ENCODE measurements at places on chromosomes 13 and 19.
A peak's percentile ranks its signal among the peaks of the same experiment; 100 is the strongest.

DNA sequence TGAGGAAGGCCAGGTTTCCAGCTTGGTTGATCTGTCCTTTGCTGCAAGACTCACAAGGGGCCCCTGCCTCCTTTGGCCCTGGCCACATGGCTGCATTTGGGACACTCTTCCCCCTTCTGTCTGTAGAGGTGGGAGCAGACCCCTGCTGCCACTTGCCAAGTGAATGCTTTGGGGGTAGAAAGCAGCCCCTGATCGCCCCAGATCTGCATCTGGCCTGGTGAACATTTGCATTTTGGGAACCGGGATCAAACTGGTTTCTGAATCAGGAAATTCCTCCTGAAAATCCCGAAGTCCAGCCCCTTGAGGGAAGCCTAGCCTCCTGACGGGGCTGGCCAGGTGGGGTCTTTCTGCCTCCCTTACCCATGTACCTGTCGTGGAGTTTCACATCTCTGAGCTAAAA lies 14.9 kb downstream of the DPF1 start:
- no peak for DNase-seq

GRCh38 chr13:107822006-107822405 lies 393.3 kb downstream of the LIG4 start:
- no peak for DNase-seq

- no peak for DNase-seq
Measured at GRCh38 chr19:44692379-44692721, 6.6 kb upstream of the CEACAM16 start.

- no peak for DNase-seq
Measured at GRCh38 chr19:48506138-48506733, 5.4 kb downstream of the LMTK3 start.

GRCh38 chr19:35931874-35932202 lies 4.3 kb upstream of the LRFN3 start:
- no peak for DNase-seq

- no peak for DNase-seq
Measured at GRCh38 chr13:69935043-69935442, 172.6 kb upstream of the ATXN8OS start.

GRCh38 chr19:27773318-27774094 lies 1439.4 kb downstream of the UQCRFS1 start:
- no peak for DNase-seq

DNA sequence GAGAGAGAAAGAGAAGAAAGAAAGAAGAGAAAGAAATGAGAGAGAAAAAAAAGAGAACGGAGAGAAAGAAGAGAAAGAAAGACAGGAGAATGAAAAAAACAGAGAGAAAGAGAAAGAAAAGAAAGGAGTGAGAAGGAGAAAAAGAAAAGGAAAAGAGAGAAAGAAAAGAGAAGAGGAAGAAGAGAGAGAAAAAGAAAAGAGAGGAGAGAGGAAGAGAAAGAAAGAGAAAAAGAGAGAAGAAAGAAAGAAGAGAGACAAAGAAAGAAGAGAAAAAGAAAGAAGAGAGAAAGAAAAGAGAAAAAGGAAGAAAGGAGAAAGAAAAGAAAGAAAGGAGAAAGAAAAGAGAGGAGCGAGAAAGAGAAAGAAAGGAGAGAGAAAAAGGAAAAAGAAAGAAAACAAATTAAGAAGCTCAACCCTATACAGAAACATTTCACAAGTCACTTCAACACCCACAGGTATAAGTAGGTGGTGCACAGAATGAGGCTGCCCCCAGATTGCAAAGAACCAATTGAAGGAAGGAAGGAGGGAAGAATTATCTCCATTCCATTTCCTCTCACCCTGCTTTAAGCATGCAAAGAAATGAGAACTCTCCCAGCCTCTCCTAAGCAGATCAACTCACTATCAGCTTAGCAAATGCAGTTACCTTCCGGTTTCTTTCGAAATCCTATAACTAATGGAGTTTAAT lies 98.8 kb upstream of the CACNA1A start:
- peak; percentile 43 for DNase-seq

DNA sequence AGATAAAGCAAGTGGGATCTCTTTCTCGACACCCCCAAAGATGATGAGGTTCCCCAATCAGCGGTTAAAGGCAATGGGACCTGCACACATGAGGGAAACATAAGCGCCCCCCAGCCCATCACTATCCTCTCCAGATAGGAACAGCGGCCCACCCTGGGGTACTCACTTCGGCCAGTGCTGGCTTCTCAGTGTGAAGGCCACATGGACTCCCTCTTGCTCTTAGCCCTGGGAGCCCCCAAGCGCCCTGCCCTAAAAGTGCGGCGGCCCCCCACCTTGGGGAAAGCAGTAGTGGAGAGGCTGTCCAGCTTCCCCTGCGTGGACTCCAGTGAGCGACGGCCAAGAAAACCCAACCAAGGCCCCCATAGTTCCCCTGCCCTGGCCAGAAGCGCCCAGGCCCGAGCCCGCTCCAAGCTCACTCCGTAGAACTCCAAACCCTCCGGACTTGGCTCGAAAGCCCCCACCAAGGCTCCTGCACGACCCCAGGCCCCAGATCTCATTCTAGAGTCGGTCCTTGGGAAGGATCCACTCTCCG lies 1.0 kb downstream of the CACNA1A start:
- DNase-seq, result no peak

- DNase-seq, result peak; percentile 14
Measured at GRCh38 chr19:35478794-35479677, 11.2 kb downstream of the KRTDAP start.

DNA sequence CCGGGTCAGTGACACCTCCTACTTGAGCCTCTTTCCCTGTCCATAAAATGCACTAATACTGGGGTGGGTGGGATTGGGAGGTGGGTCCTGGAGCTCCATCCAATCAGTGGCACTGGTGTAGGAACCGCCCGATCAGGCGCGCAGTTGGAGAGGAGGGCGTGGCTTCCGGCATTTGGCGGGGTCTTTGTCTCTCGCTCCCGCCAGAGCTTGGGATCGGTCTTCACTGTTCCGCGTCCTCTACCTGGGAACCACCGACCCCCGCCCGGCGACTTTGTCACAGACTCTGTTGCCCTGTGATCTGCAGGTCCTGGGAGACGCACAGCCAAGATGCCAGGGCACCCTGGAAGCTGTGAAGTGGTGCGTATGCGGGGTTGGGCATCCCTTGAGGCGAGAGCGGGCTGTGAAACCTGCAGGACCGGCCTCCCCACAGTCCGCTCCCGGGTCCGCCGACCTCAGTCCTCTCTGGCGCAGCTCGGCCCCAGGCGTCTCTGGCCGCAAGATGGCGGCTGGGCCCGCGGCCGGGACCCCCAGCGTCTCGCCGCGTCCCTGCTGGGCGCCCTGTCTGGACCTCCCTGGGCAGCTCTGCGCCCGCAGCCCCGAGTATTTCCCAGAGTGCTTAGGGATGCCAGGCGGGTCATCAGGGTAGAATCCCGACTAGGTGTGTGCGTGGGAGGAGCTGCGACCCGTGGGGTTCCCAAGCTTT lies 41.6 kb upstream of the ZNF730 start:
- peak; percentile 60 for DNase-seq

- DNase-seq, result no peak
Measured at GRCh38 chr13:73938372-73939070, 195.7 kb downstream of the KLF12 start.

- DNase-seq, result no peak
Measured at GRCh38 chr19:49704888-49705642, 14.1 kb downstream of the CPT1C start.

DNA sequence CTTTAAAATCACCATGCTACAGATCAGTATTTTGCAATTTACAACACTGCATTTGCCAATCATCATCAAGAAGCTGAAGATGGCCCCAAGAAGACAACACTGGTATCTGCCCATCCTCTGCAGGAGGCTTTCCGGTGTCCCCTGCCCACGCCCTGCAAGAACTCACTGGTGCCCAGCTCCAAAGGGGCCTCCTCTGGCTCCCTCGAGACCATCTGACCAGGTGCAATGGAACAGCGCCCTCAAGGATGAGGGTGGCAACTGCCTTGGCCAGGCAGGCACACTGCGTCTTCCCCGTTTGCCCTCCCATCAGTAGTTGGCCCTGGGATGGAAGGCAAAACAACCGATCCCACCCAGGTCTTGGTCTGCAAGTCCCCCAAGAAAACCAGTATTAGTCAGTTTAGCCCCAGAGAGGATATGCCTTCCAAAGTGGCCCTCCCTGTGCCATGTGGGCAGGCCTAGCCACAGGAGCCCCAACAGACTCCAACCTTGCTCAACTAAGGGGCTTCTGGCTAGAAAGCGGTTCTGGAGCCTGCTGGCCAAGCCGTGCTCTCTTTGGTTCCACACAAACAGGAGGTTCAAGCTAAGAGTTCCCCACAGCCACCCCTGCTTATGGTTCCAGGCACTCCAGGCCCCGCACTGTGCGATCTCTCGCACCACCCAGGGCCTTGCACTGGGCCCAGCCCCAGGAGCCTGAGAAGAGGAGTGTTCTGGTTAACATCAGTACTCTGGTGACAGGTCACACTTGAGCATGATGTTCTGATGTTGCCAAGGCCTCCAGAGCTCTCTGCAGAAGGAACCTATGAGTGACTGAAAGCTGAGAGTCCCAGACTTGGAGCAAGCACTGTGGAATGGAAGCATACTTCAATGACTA lies 4.7 kb downstream of the PCID2 start:
- no peak for DNase-seq

DNA sequence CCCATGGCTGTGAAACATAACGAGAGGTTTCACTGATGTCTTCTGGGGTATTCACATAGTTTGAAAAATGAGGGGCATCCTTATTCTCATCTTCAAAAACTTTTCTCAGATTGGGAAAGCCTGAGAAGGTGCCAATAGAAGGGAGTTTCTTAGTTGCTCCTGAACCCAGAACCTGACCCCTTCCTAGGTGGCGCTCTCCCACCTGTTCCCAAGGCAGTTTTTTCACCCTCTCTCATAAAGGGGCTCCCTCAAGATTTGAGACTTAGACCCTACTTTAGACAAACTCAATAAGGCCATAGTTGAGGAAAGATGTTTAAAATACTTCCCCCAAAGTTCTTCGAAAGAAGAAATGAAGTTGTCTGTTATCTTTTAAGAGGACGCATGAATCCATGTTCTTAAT lies 142.2 kb downstream of the FGF9 start:
- DNase-seq, result no peak

GRCh38 chr19:56538761-56539263 lies at the start of gene ZFP28:
Gene ZFP28 (plus strand): TSS chr19:56538948. CDS start chr19:56539019, 71 bp downstream.
- DNase-seq, result peak; percentile 66

DNA sequence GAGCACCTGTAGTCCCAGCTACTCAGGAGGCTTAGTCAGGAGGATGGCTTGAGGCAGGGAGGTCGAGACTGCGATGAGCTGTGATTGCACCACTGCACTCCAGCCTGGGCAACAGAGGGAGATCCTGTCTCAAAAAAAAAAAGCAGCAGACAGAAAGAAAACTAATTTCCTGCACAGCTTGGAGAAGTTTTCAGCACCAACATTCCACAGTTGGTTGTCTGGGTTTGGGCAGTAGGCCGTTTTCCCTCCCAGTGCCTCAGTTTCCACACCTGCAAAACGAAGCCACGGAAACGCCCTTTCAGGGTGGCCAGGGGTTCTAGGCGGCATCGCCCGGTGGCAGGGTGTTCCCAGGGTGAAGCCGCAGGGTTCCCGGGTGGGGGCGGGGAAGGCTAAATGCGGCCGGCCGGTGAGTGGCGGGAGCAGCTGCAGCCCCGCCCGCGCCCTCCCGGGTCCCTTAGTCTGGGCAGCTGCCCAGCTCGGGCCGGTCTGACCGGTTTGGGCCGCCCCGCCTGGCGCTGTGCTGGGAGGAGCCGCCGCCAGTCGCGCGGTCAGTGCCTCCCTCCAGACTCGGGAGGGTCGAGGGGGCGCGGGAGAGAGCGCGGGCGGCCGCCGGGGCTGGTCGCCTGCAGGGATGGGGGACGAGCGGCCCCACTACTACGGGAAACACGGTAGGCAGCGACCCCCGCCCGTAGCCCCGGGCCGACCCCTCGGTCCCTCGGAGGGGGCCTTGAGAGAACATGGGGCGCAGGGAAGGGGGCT lies at the start of gene SLC44A2:
TSS of gene SLC44A2 (plus strand) at position 551 of the 759 bp plus-strand sequence. CDS start at position 632, 81 bp downstream.
- DNase-seq, result no peak

DNA sequence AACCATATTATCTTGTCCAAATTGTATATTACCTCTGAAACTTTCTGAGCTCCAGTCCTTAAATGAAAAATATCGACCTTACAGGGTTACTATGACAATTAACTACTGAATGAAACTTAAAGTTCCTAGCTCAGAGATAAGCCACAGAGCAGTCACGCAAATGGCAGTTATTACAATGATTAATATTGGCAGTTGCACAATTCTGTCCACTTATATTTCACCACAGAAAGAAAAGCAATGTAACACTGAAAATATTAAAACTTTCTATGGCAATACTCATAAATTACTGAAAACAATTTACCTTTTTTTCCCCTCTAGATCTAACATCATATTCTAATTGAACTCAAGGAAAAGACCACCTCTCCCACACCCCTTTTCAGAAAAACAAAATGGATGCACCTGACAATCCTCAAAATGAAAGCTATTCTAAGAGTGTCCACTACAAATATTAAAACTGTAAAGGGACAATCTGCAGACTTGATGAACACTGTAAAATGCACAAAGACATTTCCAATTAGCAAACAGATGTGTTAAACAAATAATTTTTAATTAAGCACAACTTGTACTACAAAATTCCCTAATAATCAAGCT lies 14.6 kb downstream of the LNX2 start:
- no peak for DNase-seq

DNA sequence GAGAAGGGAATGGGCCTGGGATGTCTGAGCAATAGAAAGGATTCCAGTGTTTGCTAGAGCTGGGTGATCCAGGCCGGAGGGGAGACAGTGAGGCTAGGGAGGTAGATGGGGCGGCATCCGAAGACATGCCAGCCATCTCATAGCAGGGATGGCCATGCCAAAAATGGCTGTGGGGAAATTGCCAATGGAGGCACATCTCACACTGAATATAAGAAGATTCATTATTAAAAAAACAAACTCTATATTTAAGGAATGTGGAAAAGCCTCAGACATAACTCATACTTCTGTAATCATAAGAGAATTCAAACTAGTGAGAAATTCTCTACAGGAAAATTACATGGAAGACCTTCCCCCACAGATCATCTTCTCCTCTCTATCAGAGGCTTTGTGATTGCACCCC lies 289.2 kb downstream of the FGF9 start:
- DNase-seq, result no peak

DNA sequence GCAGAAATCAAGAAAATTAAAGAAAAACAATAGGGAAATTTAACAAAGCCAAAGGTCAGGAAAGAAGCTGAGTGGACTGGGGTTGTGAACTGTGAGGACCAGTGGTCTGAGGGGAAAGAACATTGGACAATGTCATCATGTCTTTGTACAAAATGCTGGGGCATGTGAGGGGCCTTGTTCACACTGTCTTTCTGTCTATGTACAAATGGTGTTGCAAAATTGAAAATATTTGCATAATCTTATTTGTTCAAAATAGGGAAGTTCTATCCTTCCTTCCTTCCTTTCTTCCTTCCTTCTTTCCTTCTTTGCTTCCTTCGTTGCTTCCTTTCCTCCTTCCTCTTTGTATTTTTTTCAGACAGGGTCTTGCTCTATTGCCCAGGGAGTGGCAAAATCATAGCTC lies 79.2 kb upstream of the SCEL start:
- no peak for DNase-seq

DNA sequence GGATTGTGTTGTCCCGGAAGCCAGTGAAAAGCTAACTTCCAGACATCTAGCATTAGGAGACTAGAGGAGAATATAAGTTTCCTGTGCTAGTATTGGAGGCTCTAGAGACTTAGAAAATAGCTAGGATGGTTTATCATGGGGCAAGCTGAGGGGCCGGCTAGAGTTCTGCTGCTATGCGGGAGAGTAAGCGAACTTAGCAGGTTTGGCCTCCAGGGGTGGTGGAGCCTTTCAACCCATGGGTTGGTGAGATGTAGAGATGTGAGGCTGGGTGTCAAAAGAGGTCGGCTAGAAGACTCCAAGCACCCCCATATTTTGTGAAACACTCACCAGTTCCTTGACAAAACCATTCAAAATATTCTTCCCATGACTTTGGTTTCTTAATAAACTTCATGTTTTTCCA lies 4.4 kb downstream of the SULT2A1 start:
- no peak for DNase-seq

GRCh38 chr13:96141032-96141431 lies 51.1 kb downstream of the HS6ST3 start:
- no peak for DNase-seq

Measured in NCI-H1436 treated with DMSO at 0.1 percent for 48 hours (cell line).